T-helper 9 cell (primary cell): ENCODE measurements at places on chromosomes 11 and 22.

DNA sequence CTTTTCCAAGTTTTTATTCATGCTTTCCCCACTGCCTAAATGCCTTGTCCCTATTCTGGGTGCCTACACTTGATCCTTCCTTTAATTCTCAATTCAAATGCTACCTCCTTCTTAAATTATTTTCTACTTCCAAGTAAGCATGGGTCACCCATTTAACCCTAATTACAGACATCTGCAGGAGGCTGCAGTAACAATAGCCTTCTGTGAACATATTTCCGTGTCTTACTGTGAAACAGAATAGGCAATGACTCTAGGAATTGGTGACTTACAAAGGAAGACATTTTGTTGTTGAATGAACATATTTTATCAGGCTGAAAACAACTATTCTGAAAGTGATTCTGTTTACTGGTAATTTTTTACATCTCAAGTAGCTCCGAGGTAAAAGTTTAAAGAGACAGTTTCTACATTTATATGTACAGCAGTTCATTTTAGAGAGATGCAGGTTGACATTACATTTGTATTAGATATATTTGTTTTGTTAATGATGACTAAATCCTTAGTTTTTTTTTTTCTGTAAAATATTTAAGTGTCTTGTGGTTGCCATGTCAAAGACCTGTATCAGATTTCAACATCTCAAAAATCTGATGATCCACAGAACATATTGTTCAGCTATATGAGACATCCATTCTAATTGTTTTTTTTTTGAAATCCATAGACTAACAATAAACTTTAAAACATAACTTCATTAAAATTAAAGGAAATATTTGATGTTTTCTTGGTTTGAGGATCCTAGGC lies 316.8 kb downstream of the CASP12 start:
- no peak for DNase-seq

DNA sequence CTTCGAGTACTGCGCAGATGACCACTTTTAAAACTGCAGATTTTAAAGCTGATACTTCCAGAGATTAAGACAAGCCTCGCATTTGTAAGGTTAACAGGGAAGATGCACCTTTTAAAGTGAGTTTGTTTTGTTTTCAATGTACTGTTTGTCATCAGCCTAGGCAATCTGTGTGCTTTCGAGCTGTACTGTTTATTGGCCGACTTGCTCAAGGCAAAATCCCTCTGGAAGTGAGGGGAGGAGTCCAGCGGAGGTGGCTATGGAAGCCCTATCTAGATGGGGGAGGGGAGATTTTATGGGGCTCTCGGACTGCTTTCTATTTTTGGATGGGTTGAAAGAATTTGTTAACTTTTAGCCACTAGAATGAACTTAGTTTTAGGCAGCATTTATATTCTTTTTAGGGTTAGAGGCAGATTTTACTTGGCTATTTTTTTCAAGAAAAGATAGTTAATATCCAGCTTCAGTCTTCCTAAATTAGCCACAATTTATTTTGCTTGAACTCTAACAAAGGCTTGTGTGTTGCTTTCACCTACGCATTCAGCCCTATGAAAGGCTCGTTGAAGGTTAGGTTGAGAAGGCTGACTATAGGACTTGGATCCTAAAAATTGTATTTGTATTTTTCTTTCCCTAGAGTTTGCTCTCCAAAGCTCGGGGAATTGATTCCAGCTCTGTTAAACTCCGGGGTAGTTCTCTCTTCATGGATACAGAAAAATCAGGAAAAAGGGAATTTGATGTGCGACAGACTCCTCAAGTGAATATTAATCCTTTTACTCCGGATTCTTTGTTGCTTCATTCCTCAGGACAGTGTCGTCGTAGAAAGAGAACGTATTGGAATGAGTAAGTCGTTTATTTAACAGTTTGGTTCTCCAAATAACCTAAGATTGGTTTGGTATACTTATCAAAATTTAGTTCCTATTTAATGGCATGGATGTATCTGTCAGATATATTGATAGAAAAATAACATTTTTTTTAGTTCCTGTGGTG lies 2.1 kb downstream of the WEE1 start:
- no peak for DNase-seq

DNA sequence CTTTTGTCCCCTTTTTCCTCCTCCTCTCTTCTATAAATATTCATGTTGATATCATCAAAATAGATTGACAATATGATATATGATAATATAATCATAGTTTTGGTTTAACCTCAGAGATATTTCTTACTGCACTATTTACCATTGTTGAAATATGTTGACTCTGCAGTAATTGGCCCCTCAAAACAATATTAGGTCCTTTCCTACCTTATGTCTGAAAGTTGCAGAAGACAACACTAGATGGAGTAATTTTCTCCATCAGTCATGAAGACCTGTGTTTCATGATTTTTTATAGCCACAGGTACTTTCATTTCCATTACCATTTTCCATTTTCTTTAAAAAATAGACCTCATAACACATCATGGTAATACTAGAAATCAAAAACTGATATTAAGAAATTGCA lies 284.4 kb downstream of the LUZP2 start:
- no peak for DNase-seq

DNA sequence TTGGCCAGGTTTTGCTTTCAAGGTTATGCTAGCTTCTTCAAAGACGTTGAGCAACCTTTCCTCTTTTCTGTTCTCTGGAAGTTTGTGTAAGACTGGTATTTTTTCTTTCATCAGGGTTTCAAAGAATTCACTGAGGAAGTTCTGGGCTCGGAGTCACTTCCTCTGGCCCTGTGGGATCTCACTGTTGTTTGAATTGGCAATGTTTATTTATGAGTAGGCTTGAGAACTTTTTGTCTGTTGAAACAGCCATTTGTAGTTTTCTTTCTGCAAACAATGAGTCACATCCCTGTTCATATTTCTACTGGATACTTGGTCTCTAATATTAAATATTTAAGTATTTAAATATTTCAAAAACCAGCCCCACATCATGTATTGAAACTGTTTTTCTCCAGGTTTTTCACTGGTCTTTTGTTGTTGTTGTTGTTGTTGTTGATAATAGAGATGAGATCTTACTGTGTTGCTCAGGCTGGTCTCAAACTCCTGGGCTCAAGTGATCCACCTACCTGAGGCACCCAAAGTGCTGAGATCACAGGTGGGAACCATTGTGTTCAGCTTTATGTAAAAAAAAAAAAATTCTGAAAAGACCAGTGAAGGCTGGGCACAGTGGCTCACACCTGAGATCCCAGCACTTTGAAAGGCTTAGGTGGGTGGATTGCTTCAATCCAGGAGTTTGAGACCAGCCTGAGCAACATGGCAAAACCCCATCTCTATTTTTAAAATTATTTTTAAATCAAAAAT lies 26.9 kb downstream of the SUSD2 start:
- DNase-seq = no peak

GRCh38 chr11:119356349-119357031 lies 10.0 kb upstream of the MFRP start:
- peak; percentile 68 for DNase-seq

GRCh38 chr22:42803389-42803788 lies 53.7 kb downstream of the ARFGAP3 start:
- no peak for DNase-seq

DNA sequence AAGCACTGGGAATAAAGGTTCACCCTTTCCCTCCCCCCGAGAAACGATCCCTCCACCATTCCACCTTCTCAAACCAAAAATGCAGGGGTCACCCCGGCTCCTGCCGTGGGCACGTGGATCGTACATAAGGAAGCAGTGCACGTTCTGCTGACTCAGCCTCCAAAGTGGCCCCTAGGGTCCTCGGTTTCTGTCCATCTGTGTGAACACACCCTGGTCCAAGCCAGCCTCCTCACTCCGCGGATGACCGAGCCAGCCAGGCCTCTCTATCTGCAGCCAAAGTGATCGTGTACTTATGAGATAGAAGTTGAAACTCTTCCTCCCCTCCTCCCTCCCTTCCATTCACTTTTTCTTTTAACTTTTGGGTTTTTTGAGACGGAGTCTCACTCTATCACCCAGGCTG lies 16.2 kb downstream of the C11orf24 start:
- no peak for DNase-seq

DNA sequence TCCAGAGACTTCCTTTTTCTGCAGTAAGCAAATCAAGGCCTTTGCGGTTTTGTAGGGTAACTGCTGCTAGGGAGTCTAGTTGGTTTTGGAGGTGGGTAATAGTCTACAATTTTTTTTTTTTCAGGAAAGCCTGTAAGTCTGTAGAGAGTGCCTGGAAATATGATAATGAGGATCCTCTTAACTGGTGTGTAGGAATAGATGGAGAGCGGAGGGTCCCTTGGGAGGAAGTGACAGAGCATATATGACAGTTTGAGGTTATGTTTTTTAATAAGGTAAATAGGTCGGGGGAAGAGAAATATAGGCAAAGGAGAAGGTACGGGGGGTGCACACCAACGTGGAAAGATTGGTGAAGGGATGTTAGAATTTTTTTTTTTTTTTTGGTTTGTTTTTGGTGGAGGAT lies 25.9 kb downstream of the ZNF195 start:
- DNase-seq = no peak

GRCh38 chr11:119218141-119218878 lies 12.2 kb downstream of the CBL start:
- DNase-seq = no peak

DNA sequence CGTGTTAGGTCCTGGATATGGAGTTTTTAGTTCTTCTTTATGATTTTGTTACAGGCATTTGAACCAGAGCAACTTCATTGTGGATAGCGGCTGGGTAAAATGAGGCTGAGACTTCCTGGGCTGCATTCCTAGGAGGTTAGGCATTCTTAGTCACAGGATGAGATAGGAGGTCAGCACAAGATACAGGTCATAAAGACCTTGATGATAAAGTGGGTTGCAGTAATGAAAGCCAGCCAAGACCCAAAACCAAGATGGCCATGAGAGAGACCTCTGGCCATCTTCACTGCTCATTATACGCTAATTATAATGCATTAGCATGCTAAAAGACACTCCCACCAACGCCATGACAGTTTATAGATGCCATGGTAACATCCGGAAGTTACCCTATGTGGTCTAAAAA lies 23.4 kb upstream of the CLMP start:
- no peak for DNase-seq

DNA sequence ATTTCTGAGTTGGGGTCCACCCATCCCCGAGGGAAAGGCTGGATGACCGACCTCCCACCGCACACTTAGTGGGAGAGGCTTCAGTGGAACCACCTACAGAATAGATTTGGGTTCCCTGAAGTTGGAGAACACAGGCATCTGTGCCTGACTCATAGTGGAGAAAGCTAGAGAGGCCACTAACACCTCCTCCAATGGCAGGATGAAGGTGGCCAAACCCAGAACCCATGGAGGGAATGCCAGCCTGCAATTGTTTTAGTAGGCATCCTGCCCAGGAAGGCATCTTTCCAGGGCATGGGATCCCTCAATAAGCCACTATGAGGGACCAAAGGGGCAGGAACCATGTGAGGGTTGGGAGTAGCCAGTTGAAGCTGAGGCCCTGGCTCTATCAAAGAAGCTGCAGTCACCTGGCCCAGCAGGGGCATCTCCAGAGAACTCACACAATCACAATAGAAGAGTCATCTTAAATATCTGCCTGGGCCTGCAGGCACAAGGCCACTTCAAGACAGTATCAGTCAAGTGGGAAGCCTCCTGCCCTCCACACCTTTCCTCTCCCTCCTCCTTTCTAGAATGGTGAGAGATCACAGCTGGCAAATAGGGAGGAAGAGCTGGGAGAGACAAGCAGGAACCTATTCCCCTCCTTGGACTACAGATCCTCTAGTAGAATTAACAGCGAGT lies 124.1 kb upstream of the CSNK2A3 start:
- DNase-seq = no peak

DNA sequence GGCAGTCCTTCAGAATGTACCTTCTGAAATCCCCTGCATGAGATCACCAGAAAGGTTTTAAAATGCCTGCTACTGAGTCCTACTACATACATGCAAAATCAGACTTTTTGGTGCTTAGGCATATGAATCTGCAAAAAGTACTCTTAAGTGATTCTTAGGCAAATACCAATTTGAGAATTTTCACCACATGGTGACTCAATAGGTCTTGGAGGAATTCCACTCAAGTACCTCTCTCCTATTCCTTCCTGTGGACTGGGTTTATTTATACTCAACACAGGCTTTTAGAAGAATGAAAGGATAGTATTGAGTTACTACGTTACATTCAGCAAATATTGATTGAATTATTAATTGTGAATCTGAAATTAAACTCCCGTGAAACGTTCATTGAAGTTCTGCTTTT lies 223.9 kb downstream of the CNTN5 start:
- DNase-seq = no peak

DNA sequence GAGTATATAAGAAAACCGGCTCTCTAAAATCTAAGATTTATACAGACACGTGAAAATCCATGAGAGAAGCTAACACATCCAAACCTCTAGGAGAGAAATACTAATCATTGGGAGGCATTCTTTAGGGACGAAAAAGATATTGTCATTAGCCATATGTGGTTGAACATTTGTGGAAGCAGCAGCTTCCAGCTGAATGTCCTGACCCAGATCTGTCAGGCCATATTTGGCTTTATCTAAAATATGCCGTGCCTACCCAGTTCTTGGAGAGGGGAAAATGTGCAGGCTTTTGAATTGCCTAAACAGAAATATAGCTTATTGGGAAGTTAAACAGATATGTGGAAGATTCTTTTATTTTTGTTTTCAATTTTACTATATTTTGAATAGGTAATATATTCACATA lies 6.4 kb downstream of the CCDC89 start:
- no peak for DNase-seq

DNA sequence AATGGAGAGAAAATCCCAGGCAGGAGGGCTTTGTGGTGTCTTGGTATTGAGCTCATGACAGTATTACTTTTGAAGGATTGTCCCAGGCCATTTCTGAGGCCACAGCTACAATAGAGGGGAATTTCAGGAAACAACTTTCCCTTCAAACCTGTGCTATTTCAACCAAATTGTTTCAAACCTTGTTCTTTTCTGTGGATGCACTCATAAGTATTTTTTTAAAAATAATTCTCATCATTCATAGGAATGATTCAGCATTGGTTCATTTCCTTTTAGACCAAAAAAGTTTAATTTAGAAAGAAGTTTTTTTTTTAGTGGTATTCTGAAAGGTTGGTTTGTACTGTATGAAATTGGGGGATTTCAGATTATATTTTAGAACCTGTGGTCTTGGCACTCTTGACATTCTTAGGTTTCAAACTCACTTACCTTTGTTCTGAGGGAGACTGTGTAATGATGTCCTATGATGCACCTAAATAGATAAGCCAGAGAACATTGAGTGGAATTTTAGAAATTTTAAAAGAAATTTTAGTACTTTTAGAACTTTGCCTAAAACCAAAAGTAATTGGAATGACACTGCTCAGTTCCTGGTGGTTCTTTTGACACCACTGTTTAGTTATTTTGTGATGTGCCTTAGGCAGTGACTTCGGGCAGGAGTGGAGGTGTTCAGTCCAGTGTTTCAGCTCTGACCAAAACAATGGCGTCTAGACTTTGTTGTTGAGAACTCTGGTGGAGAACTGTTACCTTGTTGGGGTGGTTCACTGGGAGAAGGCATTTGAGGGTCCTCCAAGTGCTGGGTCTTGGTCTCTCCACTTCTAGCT lies 12.2 kb downstream of the TEAD1 start:
- DNase-seq = no peak

DNA sequence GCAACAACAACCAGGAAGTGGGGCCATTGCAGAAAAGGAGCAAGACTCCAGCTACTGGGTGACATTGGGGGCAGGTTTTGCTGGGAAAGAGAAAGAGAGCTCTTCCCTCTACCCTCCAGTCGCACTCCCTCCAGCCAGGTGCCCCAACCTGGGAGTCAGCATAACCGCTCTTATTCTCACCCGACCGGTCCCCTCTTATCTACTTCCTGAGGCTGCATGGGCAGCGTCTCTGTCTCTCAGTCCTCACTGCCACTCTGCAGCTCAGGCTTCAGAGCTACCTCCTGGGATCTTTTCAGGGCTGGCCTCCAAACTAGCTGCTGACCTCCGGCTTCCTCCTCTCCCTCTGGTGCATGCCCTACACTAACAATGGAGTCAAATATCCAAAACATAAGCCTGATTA lies 5.1 kb downstream of the ZNF70 start:
- DNase-seq = no peak

GRCh38 chr22:24185001-24185500 lies 3.8 kb downstream of the SUSD2 start:
- no peak for DNase-seq
